ENCODE measurements at places on chromosomes 3 and 15.

DNA sequence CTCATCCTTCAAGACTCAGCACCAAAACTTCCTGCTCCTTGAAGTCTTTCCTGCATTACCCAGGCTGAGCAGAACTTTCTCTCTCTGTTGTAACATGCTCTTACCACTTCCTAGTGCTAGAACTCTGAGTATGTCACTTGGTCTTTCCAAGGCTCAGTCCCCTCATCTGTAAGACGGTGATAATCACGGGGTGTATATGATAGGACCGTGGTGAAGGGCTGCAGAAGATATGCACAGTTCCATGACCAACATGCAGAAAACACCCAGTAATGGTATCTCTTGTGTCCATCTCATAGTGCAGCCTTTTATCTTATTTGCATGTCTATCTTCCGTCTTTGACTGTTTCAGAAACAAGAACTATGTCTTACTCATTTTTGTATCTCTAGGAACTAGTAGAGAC, 154.5 kb downstream of the ZNF621 start:
- no peak for DNase-seq

GRCh38 chr15:75696854-75697259, 15.8 kb downstream of the CSPG4 start:
- no peak for DNase-seq

GRCh38 chr15:72532991-72533601, 59.0 kb downstream of the ARIH1 start:
- DNase-seq = peak; percentile 8

- DNase-seq = no peak
Measured at GRCh38 chr3:96510334-96510733, 304.1 kb upstream of the EPHA6 start.

DNA sequence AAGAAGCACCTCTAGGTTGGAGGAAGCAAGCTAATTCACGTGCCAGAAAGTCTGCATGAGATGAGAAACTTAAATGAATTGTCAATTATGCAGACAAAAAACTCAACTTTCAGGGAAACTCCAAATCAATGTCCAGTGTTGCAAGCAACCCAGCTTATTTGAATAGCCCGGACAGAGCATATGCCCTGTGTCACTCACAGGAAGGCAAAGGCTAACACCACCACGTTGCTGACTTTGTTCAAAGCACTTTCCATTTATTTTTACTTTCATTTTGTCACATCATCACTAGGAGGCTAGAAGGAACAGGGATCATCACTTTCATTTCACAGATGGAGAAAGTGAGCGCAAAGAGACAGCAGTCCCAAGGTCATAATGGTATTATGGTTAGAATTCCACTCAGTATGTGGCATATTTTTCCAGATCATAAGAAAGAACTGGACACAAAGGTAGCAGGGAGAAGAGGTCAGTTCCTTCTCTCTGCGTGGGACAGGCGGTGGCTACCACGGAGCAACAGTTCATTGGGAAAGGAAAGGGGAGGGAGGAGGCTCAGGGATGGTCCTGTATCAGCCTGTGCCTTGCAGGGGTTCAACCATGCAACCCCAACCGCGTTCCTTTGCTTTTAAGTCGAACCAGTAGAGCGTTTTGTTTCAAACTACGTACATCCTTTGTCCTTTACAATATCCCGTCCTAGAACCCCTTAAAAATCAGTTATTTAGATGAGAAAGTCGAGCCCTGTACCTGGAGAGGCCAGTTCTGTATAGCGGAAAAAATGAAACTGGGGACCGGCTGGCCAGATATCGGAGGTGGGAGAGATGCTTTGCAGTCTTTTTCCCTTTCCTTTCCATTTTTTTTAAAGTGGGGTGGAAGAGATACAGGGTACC, 1.1 kb downstream of the HEG1 start:
- peak; percentile 37 for DNase-seq

DNA sequence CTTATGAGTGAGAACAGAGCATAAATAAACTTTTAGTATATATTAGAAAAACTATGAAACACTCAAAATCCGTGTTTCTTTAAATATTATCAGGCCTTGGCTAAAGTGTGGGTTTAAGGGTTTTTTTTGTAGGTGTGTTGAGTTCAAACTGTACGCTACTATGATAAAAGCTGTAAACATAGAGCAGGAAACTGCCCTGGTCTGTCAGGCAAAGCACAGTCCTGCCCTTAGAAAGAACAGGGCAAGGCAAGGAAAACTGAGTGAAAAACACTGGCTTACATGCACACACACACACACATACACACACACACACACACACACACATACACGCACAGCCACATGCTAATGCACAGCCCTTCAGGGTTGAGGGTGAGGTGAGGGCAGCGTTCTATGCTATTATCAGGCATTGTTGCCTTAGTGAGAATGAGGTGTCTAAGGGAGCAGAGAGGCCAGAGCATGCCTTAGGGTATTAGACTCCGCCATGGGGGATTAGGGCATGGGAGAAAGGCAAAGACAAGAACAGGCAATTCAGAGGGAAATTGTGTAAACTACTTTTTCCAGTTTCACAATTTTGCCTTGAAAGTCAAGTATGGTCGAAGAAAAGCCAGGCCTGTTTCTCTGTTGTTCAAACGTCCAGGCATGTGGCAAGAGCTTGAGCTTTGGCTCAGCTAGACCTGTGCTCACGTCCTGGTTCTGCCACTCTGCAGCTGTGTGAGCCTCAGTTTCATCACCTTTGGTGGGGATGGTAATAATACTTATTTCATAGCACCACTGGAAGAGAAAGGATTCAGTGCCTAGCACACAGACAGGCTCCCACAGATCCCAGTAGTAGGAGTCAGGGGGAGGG, 36.3 kb upstream of the TPM1 start:
- no peak for DNase-seq

- no peak for DNase-seq
Measured at GRCh38 chr15:71279757-71280141, 164.5 kb downstream of the THSD4 start.

- no peak for DNase-seq
Measured at GRCh38 chr3:43481375-43481774, 140.4 kb downstream of the ANO10 start.

DNA sequence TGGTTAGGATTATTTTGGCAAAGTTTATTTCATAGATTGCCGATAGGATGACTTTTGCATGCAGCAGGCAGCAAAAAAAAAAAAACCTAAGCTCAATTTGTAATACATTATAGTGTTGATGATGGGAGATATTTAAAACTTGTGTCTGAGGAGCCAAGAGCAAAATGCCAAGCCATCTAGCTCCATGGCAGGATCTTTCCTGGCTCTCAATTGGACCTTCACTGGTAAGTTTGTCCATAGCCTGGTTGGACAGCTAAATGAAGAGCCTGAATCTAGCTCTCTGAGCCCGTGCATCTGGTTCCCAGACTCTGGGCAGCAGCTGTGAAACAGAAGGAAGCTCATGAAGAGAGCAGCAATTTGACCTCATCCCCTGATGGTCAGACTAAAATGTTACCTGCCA, 17.5 kb downstream of the STAC start:
- no peak for DNase-seq

DNA sequence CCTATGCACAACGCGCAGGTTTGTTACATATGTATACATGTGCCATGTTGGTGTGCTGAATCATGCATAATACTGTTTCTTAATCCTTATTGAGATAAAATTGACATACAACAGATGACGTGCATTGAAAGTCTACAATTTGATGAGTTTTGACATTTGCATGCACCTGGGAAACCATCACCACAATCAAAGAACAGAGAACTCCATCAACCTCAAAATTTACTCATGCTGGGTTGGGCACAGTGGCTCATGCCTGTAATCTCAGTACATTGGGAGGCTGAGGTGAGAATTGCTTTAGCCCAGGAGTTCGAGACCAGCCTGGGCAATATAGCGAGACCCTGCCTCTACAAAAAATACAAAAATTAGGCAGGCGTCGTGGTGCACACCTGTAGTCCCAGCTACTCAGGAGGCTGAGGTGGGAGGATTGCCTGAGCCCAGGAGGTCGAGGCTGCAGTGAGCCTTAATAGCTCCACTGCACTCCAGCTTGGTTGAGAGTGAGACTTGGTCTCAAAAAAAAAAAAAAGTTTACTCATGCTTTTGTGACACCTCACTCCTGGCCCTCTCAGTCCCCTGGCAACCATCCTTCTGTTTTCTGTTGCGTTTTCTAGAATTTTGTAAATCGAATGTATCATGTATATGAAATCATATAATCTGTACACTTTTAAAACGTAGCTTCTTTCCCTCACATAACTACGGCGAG, 56.6 kb downstream of the BHLHE40 start:
- DNase-seq = no peak

DNA sequence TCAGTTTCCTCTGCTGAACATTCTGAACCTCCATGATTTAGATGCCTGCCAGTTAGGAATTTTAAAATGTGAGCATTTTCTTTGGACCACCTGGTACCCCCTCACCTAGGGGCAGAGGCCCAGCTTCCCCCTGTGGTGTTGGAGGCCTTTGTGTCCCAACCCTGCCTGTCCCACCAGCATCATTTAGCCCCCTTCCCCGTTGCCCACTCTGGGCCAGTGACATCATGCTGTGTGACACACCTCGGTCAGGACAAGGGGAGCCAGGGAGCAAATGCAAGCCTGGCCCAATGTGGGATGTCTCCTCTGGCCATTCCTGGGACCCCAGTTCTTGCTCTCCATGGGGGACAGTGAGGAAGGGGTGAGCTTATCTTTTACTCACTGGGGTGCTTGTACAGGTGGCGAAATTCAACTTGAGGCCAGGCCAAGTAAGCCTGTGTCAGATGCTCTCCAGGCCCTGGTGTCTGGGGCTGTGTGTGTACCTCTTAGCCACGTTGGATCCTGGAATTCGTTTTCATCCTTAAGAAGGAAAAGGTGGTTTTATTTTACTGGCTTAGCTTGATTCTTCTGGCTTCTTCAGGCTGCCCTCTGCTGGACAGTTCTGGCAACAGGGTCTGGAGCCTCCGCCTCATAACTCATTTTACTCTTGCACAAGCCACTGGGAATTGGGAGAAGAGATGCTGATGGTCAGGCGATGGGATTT, 49.7 kb upstream of the MYZAP start:
- DNase-seq = peak; percentile 33

DNA sequence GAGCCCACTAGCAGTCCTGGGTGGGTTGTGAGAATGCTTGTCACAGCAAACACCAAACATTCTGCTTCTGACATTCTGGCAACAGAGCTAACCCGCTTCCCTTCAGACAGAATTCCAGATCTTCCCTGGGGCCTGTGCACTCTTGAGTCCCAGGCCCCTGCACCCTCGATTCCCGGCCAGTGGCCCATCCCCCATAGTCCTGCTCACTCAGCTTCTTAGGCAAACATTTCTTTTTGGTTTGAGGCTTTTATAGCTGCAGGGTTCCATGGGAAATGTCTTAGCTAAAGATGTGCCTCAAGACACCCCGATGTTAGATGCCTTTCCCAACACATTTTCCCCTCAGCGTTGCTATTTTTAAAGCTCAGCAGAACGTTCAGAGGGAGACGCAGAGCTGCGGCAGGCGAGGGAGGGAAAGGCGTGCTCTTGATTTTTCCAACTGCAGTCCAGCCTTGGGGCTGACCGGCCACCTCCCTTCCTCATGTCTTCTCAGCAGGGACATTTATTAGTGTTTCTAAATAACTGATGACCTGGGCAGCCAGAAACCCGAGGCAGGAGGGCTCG, 35.2 kb downstream of the ABTB1 start:
- DNase-seq = no peak

DNA sequence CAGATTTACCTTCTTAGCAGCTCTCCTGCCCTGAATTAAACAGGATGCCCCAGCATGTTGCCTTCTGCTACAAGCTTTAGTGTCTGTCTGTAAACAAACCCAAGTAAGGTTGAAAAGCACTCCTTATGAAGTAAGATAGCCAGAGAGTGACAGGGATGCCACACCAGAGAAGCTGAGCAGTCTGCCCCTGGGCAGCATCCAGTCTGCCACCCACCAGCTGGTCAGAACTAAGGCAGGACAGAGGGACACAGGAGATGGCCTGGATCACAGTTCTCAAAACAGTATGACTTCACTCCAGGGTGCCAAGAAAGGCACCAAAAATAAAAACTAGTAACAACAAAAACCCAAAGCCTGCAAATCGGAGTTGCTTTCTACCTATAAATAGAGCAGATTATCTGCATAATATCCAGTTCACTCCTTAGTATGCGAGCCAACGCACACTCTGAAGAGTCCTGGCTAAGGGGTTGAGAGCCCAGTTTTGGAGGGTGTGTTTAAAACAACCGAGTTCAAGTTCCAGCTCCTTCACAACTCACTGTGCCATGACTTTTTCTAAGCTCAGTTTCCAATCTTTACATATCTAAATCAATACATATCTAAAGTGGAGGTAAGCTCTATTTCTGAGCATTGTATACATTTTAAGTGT, 198.9 kb downstream of the KCNMB2 start:
- DNase-seq = no peak

GRCh38 chr3:54914180-54914579, 13.7 kb downstream of the LRTM1 start:
- DNase-seq = no peak

DNA sequence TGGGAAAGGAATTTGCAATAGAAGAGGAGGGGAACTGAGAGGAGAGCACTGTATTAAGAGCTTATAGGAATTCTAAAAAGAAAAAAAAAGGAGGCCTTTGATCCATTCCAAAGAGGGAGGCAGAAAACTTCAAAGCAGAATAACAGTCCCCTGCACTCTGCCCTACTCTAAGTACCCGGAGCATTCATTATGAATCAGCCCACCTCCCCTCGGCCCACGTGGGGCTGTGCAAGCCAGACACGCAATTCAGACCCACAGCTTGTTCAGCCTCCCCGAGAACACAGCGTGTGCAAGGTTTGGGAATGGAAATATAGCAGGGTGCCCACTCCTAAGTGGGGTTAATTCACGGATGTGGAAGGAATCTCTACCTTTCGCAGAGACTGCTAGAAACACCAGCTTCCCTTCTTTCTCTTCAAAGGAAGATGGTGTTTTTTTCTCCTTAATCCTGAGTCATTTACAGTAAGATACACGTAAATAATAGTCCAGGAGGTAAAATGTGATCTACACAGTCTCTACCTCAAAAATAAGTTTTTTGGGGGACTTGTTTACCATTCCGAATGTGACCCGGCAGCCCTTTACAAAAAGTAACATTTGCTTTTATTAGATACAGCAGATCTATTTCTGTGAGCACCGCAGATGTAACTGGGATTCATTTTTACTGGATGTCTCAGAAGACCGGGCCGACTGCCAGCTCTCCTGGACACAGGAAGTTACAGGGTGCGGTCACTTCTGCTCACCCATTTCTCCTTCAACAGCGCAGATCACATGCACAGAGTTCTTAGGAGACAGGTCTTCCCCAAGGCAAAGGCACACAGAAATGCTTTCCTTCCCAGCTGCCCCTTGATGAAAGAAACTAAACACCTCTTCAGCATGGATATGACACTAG, 768.5 kb upstream of the CFAP20DC start:
- no peak for DNase-seq

- no peak for DNase-seq
Measured at GRCh38 chr3:37696661-37697060, 165.0 kb upstream of the CTDSPL start.

DNA sequence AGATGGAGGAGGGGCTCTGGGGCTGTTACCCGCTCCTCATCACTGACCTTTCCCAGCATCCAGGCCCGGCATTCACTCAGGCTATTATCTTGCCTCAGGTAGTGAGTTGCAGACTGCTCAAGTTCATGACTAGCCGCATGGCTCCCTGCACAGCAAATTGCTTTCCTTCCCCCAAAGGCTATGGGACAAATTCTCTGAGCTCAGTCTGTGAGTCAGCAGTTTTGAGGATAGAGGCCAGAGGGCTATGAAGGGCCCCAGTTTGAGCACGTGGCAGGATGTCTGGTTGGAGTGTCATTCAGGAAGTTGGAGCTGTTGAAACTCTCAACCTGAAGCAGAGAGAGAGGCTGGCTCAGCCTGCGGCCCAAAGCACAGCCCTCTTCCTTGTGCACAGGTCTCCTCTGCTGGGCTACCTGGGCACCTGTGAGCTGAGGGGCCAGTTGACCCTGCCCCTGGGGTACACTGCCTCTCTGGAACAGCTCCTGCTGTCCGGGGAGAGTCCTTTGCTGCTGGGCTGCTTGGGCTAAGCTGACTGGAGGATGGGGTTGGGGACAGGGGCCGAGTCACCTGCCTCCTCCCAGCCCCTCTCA, 7.9 kb downstream of the FAH start:
- DNase-seq = peak; percentile 85

Measured in activated CD4-positive, alpha-beta T cell treated with anti-CD3 and anti-CD28 coated beads, Interleukin-2, amount 50 U/mL, for 16 hours (primary cell).